ENCODE measurements at places on chromosomes 2 and 18. TPM values are rescaled to one million over a fixed set of nuclear protein-coding genes. Genes with fewer than 3 reads are reported as not detected.

DNA sequence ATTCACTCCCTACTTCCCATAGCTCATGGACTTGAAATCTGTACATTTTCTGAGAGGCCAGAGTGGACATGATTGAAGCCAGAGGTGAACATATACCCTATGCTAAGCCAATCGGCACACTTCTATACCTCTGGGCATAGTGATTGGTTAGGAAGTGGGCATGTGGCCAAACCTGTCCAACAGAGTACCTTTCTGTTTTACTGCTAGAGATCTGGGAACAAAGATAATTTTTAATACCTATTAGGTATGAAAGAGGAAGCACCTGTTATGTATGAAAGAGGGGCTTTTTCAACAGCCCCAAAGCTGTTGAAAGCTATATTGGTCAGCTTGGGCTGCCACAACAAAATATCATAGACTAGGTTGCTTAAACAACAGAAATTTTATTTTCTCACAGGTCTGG is 27.7 kb downstream of the METTL8 start:
- DNase-seq = no peak

REG3A gene
- not detected for total RNA-seq

- DNase-seq = no peak
Measured at GRCh38 chr2:56687169-56687568, 503.4 kb downstream of the CCDC85A start.

DNA sequence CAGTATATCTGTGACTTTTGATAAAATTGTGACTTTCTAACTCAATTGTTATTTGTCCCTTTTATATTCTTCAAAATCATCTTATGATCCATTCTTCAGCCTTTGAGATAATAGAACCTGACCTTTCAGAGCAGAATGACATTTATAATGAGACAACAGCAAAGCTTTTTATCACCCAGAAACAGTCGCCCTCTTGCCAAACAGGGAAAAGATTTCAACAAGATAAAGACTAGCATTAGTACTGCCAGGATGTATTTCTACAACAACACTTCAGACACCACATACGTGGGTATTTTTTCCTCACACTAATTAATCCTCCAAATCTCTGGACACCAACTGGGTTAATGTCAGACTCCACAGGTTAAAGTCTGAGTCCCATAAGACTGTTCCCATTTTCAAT is 249.0 kb downstream of the ZNF804A start:
- no peak for DNase-seq

DNA sequence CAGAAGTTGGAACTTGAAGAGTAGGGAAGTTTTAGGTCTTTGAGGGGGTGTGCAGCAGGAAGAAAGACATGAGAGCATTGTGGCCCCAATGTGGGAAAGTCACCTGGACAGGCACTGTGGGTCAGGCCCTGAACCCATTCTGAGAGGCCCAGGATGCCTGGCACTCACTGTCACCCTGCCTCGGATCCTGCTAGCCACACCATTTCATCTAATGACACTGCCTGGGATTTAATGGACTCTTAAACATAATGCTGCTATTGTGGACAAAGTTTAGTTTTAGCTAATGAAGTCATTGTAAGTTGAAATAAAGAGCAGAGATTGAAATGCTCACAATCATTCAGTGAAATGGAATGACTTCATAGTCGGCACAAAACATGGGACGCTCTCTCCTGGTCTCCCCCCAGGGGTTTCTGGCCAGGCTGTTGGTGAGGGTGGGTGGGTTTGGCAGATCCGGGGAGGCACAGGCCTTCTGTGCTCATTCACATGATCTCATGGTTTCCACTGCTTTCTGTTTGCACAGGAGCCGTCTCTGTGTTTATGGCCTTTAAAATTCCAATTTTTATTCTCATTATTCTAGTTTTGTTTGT is 141.8 kb upstream of the KLHL29 start:
- no peak for DNase-seq

DNA sequence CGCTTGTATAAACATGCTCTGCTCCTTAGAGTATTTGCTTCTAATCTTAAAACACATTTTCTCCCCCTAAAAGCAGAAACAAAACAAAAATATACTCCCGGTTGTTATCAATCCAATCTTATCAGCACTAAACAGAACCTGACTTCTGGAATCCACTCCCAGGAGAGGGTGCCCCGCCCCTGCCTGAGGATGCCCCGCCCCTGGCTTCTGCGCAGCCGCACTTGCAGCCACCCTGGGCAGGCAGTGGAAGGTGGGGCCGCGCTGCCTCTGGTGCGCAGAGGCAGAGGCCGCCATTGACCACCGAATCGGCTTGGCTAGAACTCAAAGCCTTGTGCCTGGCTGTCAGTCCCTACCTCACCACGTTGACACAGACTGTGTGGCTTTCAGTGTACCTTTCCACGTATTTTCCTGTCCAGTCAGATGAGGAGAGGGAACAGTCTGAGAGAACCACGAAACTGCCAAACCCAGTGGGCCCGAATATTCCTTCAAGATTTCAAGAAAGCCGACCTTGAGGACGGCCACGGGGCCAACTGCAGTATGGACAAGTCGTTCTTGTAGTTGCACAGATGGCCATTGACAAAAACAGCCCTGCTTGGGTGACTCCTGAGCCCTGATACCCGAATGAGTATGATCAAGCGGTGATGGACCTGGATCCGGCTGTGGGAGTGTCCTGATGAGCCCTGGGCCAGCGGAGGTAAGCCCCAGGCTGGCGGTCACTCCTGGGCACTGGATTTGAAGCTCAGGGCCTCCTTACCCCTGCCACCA is 46.2 kb upstream of the ARHGAP28 start:
- no peak for DNase-seq
